Left cardiac atrium (tissue), 4 donors: ENCODE measurements at places on chromosomes 2 and 18. TPM values are rescaled to one million over a fixed set of nuclear protein-coding genes. Genes with fewer than 3 reads are reported as not detected.

SIX2 gene
- total RNA-seq, result 1.3 TPM

ITPRIPL1 gene
- total RNA-seq, result 1.4 TPM

MAPK4 gene
- 64.4 TPM for total RNA-seq

AMER3 gene
- not detected for total RNA-seq

AQP12A gene
- total RNA-seq, result not detected

ALPG gene
- not detected for total RNA-seq

ADCYAP1 gene
- total RNA-seq, result 0.24 TPM

POTEI gene
- not detected for total RNA-seq

DIPK1C gene
- total RNA-seq, result 1.3 TPM

COL5A2 gene
- total RNA-seq, result 29.9 TPM

MBD1 gene
- total RNA-seq, result 47.5 TPM

COA5 gene
- total RNA-seq, result 23.7 TPM

DTNA gene
- total RNA-seq, result 113 TPM

IL37 gene
- not detected for total RNA-seq

TMEM200C gene
- 0.71 TPM for total RNA-seq

BCL2 gene
- total RNA-seq, result 11.6 TPM

RUFY4 gene
- total RNA-seq, result not detected

RIT2 gene
- total RNA-seq, result not detected

ERMN gene
- total RNA-seq, result 0.37 TPM

ACVR1C gene
- total RNA-seq, result 2.6 TPM

CYS1 gene
- 3.5 TPM for total RNA-seq

DNAJC5G gene
- 0.71 TPM for total RNA-seq

SULT1C4 gene
- total RNA-seq, result 9.6 TPM

IL1A gene
- not detected for total RNA-seq

MYOM1 gene
- 351 TPM for total RNA-seq

KCNG2 gene
- 0.15 TPM for total RNA-seq

NPPC gene
- total RNA-seq, result 3.7 TPM

CMPK2 gene
- 3.7 TPM for total RNA-seq

RGPD3 gene
- 0.10 TPM for total RNA-seq

LBX2 gene
- 1.0 TPM for total RNA-seq

MROH2A gene
- not detected for total RNA-seq
